ENCODE measurements at places on chromosomes 16 and 17.
A peak's percentile ranks its signal among the peaks of the same experiment; 100 is the strongest.

GRCh38 chr16:77971306-77972061 lies 50.9 kb upstream of the CLEC3A start:
- no peak for DNase-seq

DNA sequence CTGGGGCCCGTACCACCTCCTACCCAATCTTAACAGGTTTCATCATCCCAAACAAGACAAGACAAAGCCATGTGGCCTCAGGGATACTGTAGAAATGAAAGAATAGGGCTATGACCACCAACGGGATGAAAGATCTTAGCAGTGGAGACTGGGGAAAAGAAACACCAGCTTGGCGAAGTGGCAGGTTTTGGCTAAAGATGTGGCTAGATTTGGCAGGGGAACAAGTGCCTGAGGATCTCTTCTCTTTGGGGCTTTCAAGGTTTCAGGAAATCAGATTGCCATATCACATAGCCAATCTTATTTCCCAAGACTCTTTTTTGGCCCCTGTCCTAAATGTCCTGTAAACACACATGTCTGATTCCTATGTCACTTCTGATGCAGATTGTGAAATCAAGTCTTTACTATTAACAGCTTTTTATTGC lies 6.9 kb downstream of the KRT24 start:
- DNase-seq = no peak

DNA sequence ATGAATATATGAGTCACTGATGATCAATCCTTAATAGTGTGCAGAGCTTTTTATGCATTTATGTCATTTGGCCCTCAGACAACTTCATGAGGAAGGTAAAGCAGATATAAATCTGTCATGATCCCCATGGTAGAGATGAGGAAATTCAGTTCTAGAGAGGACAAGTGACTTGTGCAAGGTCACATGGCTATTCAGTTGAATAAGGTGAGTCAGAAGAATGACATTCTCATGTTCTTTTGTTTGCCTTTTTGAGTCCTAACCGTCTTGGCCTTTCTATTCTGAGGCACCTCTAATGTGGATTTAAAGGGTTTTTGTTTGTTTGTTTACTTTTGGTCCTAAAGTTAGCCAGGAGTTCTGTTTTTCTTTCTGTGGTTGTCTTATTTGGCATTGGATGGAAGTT lies 116.2 kb upstream of the ELAC2 start:
- DNase-seq = no peak

DNA sequence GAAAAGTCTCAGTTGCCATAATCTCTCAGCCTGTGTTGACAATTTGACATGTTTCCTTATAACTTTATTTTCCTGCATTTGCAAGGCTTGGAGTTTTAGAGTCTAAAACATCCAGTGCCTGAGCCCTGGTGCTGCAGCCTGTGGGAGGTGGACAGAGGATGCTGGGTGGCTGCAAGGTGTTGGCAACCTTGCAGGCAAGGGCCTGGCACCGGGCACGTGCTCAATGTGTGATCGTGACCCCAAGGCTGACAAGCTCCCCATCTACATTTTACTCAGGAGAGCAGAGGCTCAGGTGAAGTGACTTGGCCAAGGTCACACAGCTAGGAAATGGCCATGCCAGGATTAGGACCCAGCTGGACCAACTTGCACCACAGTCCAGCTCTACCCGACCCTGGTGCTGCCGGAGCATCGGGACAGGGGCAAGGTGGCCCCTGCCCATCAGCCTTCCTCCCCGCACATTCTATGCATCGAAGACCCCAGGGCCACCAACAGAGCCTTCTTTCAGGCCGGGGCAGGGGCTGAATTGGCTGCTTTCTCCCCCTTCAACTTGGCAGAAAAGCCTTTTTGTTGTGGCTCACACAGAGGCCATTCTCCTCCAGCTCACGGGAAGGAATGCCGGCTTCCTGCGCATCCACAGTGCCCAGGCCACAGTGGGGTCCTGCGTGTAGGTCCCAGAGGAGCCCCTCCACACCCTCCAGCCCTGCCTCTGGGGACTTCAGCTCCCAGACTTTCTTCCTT lies 23.1 kb downstream of the MMP15 start:
- DNase-seq = no peak

GRCh38 chr16:56970934-56971767 lies 9.4 kb downstream of the CETP start:
- no peak for DNase-seq

GRCh38 chr17:77754956-77755355 lies 203.5 kb upstream of the TNRC6C start:
- DNase-seq = no peak

GRCh38 chr16:87845213-87845612 lies 24.1 kb downstream of the SLC7A5 start:
- no peak for DNase-seq

- DNase-seq = peak; percentile 71
Observed at GRCh38 chr17:57956291-57957119, 1.3 kb upstream of the CUEDC1 start.

DNA sequence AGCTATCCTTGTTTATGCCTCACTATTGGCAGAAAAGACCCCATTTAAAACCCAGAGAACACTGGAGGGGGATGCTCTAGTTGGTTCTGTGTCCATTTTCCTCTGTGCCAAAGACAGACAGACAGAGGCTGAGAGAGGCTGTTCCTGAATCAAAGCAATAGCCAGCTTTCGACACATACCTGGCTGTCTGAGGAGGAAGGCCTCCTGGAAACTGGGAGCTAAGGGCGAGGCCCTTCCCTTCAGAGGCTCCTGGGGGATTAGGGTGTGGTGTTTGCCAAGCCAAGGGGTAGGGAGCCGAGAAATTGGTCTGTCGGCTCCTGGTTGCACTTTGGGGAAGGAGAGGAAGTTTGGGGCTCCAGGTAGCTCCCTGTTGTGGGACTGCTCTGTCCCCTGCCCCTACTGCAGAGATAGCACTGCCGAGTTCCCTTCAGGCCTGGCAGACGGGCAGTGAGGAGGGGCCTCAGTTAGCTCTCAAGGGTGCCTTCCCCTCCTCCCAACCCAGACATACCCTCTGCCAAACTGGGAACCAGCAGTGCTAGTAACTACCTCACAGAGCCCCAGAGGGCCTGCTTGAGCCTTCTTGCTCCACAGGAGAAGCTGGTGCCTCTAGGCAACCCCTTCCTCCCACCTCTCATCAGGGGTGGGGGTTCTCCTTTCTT lies 56.1 kb downstream of the IGF2BP1 start:
- no peak for DNase-seq

DNA sequence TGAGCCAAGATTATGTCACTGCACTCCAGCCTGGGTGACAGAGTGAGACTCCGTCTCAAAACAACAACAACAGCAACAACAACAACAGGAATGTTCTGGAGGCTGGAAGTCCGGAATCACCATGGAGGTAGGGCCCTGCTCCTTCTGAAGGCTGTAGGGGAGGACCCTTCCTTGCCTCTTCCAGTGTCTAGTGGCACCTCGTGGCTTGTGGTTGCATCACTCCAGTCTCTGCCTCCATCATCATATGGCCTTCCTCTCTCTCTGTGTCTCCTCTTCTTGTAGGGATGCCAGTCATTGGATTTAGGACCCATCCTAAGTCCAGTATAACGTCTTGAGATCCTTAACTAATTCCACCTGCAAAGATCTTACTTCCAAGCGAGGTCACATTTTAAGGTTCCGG lies 14.0 kb downstream of the NAGPA start:
- DNase-seq = no peak

- DNase-seq = no peak
Observed at GRCh38 chr16:5041600-5042133, 7.9 kb upstream of the NAGPA start.

- DNase-seq = no peak
Observed at GRCh38 chr17:34902831-34903547, 58.3 kb downstream of the CCT6B start.

- DNase-seq = no peak
Observed at GRCh38 chr16:19872935-19873334, 11.7 kb downstream of the GPRC5B start.

GRCh38 chr16:72195609-72196008 lies 23.7 kb upstream of the PMFBP1 start:
- DNase-seq = no peak

GRCh38 chr17:28878158-28878910 lies 19.2 kb downstream of the FLOT2 start:
- DNase-seq = no peak

GRCh38 chr17:80005360-80006338 lies 30.0 kb downstream of the TBC1D16 start:
- DNase-seq = peak; percentile 39

DNA sequence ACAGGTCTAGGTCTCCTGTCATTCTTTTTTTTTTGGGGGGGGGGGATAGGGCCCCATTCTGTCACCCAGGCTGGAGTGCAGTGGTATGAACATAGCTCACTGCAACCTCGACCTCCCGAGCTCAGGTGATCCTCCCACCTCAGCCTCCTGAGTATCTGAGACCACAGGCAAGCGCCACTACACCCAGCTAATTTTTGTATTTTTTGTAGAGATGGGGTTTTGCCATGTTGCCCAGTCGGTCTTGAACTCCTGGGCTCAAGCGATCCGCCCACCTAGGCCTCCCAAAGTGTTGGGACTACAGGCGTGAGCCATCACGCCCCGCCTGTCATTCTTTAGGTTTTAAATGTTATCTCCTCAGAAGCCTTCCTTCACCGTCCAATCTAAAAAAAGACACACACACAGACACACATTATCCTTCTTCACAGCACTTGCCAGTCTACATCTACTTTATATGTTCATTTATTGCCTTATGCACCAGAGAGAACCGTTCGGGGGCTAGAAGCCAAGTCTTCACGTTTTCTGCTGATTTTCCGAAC lies 694 bp downstream of the MRPL27 start:
- DNase-seq = no peak

DNA sequence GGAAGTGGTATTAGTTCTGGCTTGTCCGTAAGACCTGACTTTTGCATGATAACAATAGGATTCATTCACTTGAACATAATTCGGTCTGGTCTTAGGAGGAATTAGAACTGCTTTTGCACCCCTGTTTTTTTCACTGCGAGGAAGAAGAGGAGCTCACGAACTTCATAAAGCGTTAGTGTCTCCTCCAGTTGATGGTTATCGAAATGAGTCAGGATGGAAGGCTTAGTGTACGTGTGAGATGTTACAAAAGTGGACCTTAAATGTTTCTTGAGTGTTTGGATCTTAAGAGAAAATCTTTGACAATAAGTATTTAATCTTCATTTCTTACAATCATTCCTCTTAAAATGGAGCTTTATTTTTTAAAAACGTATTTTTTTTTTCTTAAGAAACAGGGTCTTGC lies 52.8 kb downstream of the USP10 start:
- no peak for DNase-seq

- no peak for DNase-seq
Observed at GRCh38 chr16:85832570-85833218, 33.2 kb downstream of the COX4I1 start.

DNA sequence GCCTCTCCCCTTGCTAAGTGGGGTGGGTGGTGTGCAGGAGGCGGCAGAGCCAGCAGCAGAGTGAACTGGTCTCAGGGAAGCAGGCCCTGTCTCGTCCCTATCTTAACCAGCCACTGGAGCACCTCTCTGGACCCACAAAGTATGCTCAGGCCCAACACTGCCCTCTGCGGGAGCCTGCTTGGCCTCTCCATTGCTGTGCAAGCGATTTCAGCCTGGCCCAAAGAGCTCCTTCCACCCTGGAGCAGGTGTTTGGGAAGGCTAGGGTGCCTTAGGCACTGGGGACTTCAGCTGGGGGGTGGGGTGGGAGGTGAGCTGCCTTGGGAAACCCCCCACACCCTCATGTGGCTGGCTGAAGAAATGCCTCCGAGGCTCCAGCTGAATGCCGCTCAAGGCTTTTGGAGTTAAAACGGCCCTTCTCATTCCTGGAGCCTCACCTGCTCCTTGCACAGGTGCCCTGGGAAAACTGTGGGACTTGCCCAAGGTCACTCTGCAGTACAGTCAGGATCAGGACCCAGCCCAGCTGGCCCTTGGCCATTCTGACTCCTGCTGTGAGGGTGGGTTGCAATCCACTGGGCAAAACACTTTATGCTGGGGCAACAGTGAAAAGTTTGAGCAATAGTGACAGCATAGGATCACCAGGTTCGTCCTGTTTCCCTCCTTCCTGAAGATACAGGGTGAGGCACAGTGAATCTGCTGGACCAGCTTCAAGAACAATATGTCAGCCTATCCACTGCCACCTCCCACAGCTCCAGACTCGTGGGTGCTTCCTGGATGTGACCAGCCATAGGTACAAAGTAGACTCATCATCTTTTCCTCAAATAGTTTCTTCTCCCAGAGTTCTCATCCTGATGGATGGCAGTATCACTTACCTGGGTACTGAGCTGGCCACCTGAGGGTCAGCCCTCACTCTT lies 5.9 kb upstream of the UBE2O start:
- peak; percentile 64 for DNase-seq

DNA sequence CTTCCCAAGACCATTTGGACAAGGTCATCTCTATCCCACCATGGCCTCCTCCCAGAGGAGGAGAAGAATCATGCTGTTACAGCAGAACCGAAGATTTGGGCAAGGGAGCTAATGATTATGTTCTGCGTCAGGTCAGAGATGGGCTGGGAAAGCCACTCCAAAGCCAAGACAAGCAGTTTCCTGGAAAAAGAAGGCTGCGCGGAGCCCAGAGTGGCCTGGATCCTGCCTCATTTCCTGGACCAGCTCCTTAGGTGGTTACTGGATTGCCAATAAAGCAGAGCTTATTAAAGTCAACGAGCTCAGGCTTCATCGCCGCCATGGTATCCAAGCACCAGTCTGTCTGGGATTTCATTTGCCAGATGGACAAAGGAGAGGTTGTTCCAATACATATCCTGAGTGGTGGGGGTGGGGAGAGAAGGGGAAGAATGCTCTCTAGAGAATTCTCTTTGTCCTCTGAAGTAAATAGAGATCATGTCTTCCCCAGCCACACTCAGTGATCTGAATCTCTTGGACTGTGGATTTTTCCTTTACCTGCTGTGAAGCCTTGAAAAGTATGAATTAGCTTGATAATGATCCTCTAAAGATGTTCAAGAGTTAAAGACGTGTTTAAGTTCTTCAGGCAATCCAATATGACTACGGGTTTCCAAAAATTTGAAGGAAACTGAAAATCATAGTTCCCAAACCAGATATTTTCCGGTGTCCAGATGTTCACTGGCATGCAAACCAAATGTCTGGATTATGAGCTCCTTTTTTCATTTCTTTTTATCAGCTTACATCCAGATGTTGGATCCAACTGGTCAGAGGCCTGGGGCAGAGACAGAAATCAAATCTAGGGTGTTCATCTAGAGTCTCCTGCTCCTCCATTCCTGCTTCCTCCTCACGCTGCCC lies 17.7 kb downstream of the PRAC1 start:
- peak; percentile 20 for DNase-seq

Measured in NCI-H524 treated with DMSO at 0.1 percent for 48 hours (cell line).